ENCODE measurements at places on chromosomes 4 and X.

- no peak for DNase-seq
Measured at GRCh38 chr4:47478804-47479203, 6.3 kb upstream of the ATP10D start.

GRCh38 chr4:174437749-174438148 is 84.5 kb downstream of the HPGD start:
- DNase-seq: no peak

DNA sequence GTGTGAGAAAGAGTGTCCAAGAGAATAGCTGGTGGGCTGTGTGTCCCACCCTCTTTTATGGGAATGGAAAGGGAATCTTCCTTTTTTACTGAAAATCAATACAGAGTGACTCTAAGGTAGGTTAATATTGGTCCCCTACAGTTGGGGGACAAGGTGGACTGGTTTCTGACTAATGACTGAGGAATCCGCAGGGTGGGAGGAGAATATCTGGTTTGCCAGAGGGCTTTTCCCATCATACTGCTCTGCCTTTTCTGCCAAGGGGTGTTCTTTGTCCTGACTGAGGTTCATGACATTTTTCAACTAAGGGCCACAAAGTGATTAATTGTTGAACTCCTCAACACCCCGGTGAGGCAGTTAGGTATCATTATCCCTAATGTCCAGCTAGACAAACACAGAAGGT is 261.6 kb downstream of the SPATA18 start:
- DNase-seq: no peak

DNA sequence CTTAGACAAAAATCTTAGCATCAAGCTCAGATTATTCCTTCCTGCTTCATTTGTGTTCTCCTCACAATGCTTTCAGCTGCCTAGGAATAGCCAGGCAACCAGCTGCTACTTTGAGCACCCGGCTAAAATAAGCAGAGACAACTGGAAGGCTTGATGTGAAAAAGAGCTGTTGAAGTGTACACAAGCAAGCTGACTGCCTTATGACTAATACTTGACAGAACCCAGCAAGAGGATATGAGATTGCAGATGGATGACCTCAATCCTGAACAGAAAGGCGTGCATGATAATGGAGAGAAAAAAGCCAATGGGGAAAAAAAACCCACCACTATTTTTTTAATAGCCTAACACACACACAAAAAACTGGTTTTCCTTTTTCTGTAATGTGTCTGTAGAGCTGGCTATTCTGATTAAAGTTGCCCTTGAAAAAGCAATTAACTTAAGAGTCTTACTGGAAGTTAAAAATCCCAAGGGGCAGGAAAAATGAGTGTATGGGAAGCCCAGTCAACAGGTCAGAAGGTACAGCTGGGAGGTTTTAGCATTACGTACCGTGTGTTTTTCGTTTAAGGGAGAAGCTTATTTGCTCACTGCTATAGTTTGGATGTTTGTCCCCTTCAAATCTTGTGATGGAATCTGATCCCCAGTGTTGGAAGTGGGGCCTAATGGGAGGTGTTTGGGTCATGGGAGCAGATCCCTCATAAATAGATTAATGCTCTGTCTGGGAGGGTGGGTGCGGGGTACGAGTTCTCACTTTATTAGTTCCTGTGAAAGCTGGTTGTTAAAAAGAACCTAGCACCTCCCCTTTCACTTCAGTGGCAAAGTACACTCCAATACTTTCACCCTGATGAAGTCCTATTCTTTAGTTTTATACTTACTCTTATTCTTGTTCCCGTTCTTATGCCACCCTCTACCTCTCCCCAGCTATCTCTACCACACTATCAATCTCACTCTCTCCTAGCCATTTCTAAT is 37.1 kb upstream of the HERC6 start:
- DNase-seq: no peak

DNA sequence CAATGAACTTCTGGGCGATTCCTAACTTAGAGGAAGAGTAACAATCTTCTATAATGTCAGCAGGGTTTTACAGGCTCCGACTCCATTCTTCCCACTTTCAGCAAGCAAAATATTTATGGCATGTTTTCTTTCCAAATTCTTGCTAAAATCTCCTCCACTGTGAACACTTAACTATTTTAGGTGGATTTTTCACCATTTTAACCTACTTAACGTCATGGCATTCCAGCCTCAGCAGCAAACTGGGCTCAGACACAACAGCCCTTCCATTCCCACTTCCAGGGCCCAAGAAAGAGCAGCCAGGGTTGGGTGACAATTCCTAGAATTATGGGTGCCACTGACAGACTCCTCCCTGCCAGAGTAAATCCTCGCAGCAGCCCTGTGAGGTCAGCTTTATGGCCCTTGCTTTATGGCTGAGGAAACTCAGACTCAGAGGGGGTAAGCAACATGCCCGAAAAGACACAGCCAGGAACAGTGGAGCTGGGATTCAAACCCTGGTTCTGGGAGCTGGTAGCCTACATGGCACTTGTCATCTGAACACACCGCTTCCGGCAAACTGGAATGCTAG is 112.8 kb upstream of the MAP3K15 start:
- DNase-seq: no peak

DNA sequence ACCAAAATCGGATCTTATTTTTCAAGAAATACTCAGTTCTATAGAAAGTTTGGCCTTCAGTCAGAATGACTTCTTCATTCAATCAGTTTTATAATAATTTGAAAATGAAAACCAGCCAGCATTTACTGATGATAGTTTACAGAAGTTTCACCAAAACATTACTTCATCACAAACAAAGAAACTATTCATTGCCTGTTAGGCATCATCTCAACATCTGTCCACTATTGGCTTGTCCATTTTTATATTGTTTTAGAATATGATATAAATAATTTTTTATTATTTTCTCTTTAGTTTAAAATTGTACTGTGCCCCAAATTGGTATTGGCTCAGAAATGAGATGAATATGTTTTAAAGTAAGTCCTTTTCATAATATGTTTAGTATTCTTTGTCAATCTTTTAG is 38.4 kb downstream of the FAT4 start:
- no peak for DNase-seq

- peak; percentile 4 for DNase-seq
Measured at GRCh38 chr4:107719207-107719921, 670 bp downstream of the PAPSS1 start.

DNA sequence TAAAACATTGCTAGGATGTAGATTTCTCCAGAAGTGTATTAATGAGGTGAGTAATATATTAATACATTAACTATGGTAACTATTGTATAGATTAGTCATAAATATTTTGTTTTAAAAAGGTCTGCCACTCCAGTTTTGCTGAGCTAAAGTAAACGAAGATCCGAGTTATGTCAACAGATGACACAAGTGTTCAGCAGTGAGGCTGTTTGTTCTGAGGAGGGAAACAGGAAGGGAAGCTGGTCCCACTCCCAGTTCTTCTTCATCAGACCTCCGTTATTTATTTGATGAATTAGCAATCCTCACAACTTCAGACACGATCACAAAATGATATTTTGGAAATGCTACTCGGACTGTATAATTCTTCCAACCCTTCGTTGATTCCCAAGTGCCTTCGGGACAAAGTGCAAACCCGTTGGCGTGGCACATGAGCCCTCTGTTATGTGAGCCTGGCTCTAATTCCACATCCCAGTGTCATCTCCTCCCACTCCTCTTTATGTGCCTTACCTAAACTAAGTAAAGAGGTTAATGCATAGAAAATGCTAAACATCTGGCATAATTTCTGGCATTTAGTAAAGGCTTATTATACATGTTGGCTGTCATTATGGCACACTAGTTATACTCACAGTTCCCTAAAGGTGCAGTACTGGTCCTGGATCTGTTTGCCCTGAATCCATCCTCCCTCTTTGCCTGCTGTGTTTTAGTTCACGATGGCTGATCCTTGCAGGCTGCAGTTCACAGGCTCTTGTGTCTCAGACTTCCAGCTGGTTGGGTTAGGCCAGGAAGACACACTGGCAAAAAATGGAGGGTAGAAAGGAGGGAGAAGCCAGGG is 190.6 kb upstream of the LNX1 start:
- DNase-seq: no peak

DNA sequence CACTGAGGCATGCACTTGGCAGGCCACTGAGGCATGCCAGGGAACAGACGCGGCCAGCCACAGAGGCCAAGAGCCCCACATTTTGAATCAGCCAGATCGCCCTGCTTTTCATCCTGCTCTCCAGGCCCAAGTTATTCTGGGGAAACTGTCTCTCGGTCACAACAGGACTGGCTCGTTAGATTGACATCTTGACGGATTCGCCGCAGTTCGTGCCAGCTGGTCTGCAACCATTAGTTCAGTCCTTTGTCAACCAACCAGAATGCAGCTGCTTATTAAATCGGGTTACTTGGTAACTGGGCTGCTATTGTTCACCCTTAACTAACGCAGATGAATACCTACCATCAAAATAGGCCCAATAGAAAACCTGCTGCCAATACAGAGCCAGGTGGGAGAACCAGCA is 16.7 kb downstream of the CLDN34 start:
- DNase-seq: no peak

DNA sequence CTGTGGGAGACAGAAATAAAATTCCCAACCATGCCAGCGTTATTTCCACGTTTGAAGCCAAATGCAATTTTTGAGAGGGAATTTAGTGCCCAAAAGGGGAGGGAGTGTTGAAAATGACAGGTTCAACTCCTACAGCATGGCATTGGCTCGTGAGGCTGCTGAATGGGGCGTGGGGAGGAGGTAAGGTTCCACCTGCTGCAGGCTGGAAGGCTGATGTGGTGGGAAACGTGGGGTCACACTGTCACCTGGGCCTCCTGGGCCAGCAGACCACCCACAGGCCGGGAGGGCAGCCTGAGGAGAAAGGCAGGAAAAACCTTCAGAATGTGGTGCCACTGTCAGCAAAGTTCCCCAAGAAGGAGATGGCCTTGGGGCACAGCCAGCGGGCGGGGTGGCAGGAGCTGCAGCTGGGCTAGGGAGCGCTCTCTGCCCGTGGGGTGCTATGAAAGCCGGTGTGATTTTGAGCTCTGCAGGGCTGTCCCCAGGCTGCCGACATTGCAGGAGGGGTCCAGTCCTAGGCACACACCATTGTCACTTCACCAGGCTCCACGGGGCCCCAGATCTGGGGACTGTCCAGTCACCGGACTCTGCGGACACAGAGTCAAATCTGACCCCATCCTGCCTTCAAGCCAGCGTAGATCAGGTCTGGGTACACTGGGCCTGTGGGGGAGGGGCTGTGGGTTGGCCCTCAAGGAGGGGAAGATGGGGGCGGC is 19.6 kb downstream of the MSANTD1 start:
- no peak for DNase-seq

- no peak for DNase-seq
Measured at GRCh38 chrX:444305-444704, 57.6 kb upstream of the PPP2R3B start.

DNA sequence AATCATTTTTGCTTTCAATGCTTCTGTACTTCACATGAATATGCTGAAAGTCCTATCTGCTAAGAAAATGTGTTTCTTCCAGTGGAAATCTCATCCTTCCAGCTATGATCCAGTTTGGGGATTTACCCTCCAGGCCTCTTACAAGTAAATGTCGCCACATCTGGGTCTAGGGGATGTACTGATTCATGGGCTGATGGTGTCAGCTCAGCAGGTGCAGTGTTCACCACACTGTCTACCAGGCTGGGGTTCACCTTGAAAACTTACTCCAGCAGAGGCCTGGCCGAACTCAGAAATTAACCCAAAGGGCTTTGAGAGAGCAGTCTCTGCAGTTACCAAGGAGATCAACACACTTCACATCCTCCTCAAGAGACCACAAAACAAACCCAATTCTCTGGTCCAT is 154.3 kb downstream of the TSPAN5 start:
- no peak for DNase-seq

GRCh38 chr4:60945641-60946040 is 254.5 kb upstream of the ADGRL3 start:
- no peak for DNase-seq

- no peak for DNase-seq
Measured at GRCh38 chrX:97898798-97899197, 1015.1 kb downstream of the RPA4 start.

DNA sequence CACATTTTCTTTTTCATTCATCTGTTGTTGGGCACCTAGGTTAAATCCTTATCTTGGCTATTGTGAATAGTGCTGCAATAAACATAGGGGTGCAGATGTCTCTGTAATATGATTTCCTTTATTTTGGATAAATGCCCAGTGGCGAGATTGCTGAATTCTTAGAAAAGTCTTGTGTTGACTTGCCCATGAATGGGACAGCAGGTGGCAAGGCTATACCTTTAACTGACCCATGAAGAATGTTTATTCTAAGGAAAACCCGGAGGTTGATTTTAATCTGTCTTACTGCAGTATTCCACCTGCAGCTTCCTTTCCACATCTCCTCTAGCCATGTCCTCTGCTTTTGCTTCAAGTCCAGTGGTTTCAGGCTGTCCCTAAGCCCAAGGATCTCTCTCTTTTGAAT is 220.6 kb downstream of the SNCA start:
- DNase-seq: no peak

- DNase-seq: no peak
Measured at GRCh38 chrX:19810006-19810774, 77.2 kb downstream of the SH3KBP1 start.

DNA sequence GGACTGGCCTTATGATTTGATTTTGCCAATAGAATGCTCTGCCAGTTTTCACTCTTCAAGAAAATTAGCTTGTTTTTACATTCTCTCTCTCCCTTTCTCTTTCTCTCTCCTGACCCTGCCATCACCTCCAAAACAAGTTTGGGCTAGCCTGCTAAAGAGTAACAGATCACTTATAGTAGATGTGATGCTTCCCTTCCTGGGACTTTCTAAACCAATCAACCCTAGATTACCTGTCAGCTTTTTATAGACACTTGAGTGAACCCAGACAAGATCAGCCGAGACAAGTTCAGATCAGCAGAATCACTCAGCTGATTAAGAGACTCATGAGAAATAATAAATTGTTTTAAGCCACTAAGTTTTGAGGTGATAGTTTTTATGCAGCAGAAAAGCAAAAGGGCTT is 521.2 kb downstream of the ANKRD50 start:
- DNase-seq: no peak

DNA sequence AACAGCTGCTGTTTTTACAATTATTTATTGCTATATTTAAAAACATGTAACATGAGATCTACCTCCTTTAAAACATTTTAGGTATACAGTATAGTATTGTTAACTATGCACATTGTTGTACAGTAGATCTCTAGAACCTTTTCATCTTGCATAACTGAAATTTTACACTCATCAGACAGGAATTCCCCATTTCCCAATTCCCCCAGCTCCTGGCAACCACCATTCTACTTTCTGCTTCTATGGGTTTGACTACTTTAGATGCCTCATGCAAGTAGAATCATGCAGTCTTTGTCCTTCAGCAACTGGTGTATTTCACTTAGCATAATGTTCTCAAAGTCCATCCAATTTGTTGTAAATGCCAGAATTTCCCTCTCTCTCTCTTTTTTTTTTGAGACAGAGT is 9.7 kb upstream of the LSM6 start:
- DNase-seq: no peak
